ENCODE measurements at places on chromosomes 5 and 9.

GRCh38 chr5:177300236-177300880, 3.2 kb downstream of the RAB24 start:
- DNase-seq = no peak

GRCh38 chr9:81826517-81826906, 101.7 kb upstream of the SPATA31D4 start:
- peak; percentile 89 for DNase-seq

DNA sequence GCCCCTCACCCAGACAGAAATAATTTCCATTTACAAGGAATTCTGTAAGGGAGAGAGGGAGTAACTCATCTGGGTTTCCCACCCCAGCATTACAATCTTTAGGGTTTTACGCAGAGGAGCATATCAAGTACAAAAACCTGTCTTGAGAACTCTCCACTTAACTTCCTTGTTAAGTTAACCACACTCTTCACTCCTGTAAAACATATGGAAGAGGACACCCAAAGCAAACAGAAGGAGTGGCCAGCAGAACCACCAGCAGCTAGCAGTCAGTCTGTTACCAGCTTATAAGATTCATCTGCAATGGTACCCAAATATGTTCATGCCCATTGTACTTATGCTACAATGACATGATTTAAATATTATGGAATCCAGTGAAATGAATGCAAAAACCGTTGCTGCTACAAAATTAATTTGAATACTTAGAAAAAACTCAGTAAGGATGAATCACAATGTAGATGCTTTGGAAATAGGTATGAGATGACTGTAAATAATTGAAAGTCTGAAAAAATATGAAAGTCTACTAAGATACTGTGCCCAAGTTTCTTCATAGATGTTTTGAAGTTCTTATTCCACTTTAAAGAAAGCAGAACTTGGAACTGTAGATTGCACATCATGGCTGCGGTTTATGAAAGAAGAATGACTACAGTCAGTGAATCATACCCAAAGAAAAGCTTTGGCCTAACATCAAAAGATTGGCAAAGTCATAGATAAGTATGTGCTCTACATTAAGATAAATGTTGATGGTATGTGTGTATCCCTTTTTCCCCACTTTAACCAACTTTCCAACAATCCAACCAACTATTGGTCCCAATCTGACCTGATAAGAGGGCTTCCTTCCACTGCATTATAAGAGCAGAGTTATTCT, 233.6 kb downstream of the ACTL7B start:
- DNase-seq = no peak

DNA sequence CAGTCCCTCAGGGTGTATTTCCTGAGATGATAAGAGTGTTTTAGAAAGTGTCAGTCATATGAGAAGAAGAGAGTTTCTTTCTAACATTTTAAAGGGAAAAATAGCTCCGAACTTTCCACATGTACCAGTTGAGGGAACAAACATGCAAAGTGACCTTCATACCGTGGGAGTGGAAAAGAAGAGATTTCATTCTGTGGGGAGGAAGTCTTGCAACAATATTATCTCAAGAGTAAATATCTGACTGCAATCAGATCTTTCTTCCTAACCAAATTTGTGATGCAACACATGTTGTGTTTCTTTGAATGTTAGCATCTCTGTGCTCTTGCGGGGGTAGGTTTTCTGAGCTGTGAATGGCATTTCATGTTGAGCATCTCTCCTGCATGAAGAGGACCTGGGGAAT, 30.6 kb downstream of the ANKRD55 start:
- DNase-seq = no peak

All from muscle of arm (tissue), 14 donors.